ENCODE measurements at places on chromosomes 1 and 21. TPM values are rescaled to one million over a fixed set of nuclear protein-coding genes. Genes with fewer than 3 reads are reported as not detected.

DNA sequence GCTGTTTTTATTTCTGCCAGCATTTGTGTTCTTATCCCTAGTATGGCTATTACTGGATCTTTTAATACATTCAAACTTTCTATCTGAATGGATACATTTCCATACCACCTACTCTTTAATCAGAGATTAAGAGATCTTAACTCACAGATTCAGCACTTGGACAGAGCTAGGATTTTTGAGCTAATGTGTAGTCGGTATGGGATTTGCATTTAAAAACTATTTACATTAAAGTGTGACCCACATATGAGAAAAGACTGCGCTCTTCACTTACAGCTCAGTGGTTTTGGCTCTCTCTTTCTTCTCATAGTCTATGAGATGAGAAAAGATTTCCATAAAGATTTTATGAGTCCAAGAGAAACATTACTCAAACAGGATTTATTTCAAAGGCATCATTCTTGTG is 16.4 kb downstream of the HMGB4 start:
- H3K27me3 ChIP-seq: no peaks in the 10 kb centered on the region
- no peak overlapping the region for H3K27ac ChIP-seq
- no peaks in the 10 kb centered on the region for H3K36me3 ChIP-seq
- H3K4me3 ChIP-seq: no peak overlapping the region
- no peak for DNase-seq
- no peaks in the 10 kb centered on the region for H3K4me1 ChIP-seq

DNA sequence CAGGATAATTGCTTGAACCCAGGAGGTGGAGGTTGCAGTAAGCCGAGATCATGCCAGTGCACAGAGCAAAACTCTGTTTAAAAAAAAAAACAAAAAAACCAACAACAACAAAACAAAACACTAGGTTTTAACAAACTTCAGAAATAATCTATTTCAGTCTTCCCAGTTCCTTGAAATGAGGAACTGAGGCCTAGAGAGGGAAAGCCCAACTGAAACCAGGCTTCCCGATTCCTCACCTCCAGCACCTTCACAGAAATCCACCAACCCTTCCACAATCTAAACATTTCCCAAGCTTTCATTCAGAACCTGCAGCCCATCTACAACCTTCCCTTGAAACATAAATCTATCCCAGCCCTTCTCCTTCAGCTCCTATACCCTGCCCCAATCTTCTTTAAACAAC is 612 bp upstream of the CD52 start:
- no peak overlapping the region for H3K4me3 ChIP-seq
- H3K27ac ChIP-seq: no peak overlapping the region
- no peaks in the 10 kb centered on the region for H3K27me3 ChIP-seq
- no peak for DNase-seq
- H3K36me3 ChIP-seq: no peaks in the 10 kb centered on the region
- peaks cover 4% of the 10 kb centered on the region for H3K4me1 ChIP-seq

GRCh38 chr21:34553151-34553952 is 41.3 kb upstream of the KCNE1 start:
- no peak for DNase-seq
- H3K27ac ChIP-seq: peak overlapping the region; percentile 40
- no peaks in the 10 kb centered on the region for H3K4me1 ChIP-seq

GRCh38 chr1:70090875-70091274 is 114.5 kb downstream of the LRRC40 start:
- H3K4me1 ChIP-seq: no peaks in the 10 kb centered on the region
- no peak overlapping the region for H3K27ac ChIP-seq
- DNase-seq: no peak

DNA sequence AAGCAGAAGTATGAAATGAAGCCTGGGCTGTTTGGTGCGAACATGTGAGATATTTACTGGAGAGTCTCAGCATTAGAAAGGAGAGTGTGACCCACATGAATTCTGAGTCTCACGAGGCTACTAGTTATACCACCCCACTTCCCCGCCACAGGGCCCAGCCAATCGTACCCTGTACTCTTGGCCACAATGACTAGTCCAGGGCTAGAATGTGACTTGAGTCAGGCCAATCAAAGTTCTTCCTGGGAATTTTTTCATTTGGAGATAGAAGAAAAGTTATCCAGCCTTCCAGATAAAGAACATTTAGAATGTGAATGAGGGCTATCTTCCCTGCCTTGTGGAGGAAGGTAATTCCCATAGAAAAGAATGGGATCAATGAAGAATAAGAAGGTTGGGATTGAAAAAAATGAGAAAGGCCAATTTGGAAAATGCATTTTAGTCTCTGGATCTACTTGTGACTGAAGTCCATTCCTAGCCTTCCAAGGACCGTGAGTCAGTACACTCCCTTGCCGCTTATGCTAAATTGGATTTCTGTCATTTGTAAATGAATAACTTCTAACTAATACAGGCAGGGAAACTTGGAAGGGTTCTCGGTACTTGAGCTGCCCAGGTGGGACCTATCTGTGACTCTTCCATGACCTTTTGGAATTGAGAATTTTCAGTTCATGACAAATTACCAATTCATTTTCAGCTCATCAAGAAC is 12.3 kb upstream of the RIMKLA start:
- H3K36me3 ChIP-seq: no peaks in the 10 kb centered on the region
- no peak overlapping the region for H3K27ac ChIP-seq
- H3K4me1 ChIP-seq: no peaks in the 10 kb centered on the region
- no peak for DNase-seq
- H3K27me3 ChIP-seq: no peaks in the 10 kb centered on the region

DNA sequence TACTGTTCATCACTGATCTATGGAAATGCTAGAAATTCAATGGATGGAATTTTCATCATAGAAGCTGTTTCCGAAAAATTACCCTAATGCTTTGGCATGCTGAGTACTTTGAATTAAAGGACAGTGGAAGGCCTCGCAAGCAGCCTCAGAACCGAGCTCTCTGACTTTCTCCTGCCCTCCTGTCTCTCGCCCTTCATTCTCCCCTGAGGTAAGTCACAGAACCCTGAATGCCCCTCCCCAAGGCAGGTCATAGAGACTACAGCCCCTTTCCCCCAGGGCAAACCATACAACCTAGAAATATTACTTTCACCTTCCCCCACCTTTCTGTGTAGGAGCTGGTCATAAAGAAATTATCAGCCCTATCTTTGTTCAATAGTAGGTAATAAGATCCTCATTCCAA is 74.8 kb downstream of the LRIG2 start:
- H3K4me3 ChIP-seq: no peak overlapping the region
- peaks cover 7% of the 10 kb centered on the region for H3K4me1 ChIP-seq
- H3K36me3 ChIP-seq: no peaks in the 10 kb centered on the region
- no peak for DNase-seq
- H3K27ac ChIP-seq: no peak overlapping the region

DNA sequence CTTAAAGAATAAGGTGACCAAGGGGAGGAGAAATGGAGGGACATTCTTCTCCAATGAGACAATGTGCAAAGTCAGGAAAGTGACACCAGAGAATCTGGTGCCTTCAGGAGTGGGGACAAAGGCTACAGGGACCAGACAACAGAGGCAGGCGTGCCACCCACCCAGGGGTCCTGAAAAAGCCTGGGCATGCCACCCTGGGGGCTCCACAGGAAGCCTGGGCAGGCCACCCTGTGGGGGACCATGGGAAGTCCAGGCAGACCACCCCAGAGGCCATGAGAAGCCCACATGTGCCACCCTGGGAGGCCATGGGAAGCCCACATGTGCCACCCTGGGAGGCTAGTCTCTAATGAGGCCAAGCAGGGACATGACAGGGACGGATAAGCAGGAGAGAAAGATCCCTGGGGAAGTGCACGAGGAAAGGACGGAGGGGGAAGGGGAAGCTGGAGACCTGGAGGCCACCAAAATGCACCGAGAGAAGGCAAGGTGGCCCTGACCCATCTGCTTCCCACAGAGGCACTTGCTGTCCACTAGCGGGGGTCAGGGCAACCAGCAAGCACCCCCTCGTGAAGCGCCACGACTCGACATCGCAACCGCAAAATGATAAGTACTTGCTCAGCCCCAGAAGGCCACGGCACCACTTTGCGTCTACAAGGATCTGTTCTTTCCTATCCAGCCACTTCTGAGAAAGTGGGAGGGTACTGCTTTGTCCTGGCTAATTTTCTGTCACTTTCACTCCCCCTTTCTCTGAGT is 7.2 kb upstream of the PDE9A start:
- H3K27me3 ChIP-seq: peaks cover 8% of the 10 kb centered on the region
- H3K4me3 ChIP-seq: no peak overlapping the region
- H3K36me3 ChIP-seq: no peaks in the 10 kb centered on the region
- H3K4me1 ChIP-seq: no peaks in the 10 kb centered on the region

- H3K4me3 ChIP-seq: no peak overlapping the region
- DNase-seq: no peak
- peaks cover 39% of the 10 kb centered on the region for H3K36me3 ChIP-seq
- H3K4me1 ChIP-seq: peaks cover 4% of the 10 kb centered on the region
- no peaks in the 10 kb centered on the region for H3K27me3 ChIP-seq
Measured at GRCh38 chr21:36034211-36034913, 26.0 kb downstream of the SETD4 start.

GRCh38 chr1:181219938-181220337 is 131.4 kb downstream of the IER5 start:
- H3K27ac ChIP-seq: no peak overlapping the region
- no peaks in the 10 kb centered on the region for H3K36me3 ChIP-seq
- H3K27me3 ChIP-seq: peaks cover 4% of the 10 kb centered on the region
- no peak for DNase-seq
- no peak overlapping the region for H3K4me3 ChIP-seq
- no peaks in the 10 kb centered on the region for H3K4me1 ChIP-seq

- no peak for DNase-seq
- H3K4me1 ChIP-seq: no peaks in the 10 kb centered on the region
- H3K36me3 ChIP-seq: no peaks in the 10 kb centered on the region
- H3K27me3 ChIP-seq: no peaks in the 10 kb centered on the region
- no peak overlapping the region for H3K27ac ChIP-seq
Measured at GRCh38 chr1:18077657-18078215, 29.9 kb upstream of the IGSF21 start.

Gene RGL1
- 4.9 TPM for total RNA-seq

Gene PPIAL4G
- not detected for total RNA-seq

Gene SPRR2A
- total RNA-seq: not detected

Gene FAM177B
- total RNA-seq: 0.39 TPM

Gene PTPRC
- 7.9 TPM for total RNA-seq

Gene SERPINC1
- 1.7 TPM for total RNA-seq

Gene PLXNA2
- 12.8 TPM for total RNA-seq

Gene PCBP3
- 0.26 TPM for total RNA-seq
